ENCODE measurements at places on chromosomes 1 and 21. TPM values are rescaled to one million over a fixed set of nuclear protein-coding genes. Genes with fewer than 3 reads are reported as not detected.

Gene SYCP1
- total RNA-seq: not detected

Gene SGIP1
- 0.05 TPM for total RNA-seq

Gene EDN2
- 0.32 TPM for total RNA-seq

Gene HOOK1
- total RNA-seq: 0.20 TPM

Gene CD247
- 1.1 TPM for total RNA-seq

GRCh38 chr1:47623557-47623940 lies 185.7 kb downstream of the FOXD2 start:
- DNase-seq: no peak

GRCh38 chr1:184499616-184500015 lies 112.8 kb downstream of the C1orf21 start:
- DNase-seq: no peak

GRCh38 chr1:2611031-2611501 lies 21.8 kb downstream of the MMEL1 start:
- DNase-seq: peak; percentile 46

- DNase-seq: no peak
Observed at GRCh38 chr1:20700636-20701215, 17.1 kb downstream of the KIF17 start.

DNA sequence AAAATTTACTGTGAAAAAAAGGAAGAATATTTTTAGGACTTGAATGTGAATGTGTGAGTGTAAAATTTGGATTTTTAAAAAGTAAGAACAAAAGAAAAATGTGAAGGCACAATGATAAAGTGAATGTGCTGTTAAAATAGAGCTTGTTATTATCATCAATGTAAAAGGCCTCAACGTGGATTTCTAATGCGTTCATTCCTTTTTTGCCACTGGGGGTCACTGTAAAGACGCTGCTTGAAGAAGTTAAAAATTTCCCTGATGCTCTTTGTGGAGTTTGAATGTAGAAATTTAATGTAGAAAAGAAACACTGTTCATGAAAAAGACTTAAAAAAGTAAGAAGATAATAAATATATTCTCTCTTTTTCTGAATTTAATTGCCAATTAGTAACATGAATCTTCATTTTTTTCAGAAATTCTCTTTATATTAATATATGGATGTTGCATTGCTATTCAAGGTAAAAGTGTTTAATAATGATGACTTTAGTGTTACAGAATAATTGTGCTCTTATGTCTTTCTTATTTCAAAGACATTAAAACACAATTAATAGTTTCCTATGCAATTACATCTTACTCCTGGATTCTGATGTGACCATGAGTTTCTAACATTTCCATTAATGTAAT lies 161.5 kb downstream of the DNM3 start:
- DNase-seq: peak; percentile 34

DNA sequence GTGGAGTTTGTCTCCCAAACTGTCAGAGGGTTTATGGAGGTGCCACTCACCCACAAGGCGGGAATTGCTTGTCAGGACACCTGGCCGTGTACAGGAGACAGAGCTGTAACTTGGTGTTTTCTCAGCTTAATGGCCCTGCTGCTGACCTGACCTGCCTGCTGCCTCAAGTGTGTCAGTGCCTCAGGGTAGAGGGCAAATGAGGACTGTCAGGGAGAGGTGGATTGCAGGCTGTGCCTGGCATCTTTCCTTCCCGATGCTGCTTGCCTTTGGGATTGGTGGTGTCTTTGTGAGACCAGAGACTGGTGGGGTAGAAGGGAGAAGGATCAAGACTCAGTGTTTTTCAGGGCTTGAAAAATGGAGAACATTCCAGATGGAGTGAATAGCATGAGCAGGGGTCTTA lies 31.4 kb downstream of the TMEM53 start:
- no peak for DNase-seq

- no peak for DNase-seq
Observed at GRCh38 chr1:96820107-96820506, 98.5 kb downstream of the PTBP2 start.

Measured in SJCRH30 (cell line).